Type B pancreatic cell (in vitro differentiated cells): ENCODE measurements at places on chromosomes 5 and 9. TPM values are rescaled to one million over a fixed set of nuclear protein-coding genes. Genes with fewer than 3 reads are reported as not detected.

PPP3R2 gene
- 0.07 and 0.22 TPM in 2 replicates for total RNA-seq

SV2C gene
- total RNA-seq: 0.64 and 6.9 TPM in 2 replicates

ADAMTS13 gene
- total RNA-seq: 4.4 and 12.9 TPM in 2 replicates

S1PR3 gene
- total RNA-seq: 9.3 and 37.9 TPM in 2 replicates

DNA sequence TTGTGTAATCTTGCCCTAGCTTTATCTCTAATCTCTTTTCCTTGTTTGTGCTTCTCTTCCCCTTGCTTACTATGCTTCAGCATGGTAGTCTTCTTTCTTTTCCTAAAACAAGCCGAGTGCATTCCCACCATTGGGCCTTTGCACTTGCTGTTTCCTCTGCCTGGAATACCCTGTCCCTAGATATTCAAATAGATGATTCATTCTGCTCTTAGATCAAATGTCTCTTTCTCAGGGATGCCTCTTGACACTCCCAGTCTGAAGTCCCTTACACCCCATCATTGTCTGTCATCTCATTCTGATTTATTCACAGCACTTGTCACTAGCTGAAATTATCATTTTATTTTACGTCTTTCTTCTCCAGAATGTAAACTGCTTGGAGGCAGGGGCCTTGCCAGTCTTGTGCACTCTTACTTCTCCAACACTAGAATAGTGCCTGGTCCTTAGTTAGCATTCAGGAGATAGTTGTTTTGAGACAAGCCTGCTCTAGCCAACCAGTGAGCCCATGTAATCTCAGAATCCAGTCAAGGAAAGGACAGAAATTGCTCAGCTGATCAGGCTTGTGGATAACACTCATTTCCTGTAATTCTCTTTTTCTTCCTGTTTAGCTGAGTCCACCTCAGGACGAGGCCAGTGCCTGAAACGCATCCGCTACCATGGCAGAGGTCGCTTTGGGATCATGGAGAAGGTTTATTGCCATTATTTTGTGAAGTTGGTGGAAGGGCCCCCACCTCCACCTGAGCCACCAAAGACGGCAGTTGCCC lies 25.4 kb downstream of the MRPL22 start:
- no peak for DNase-seq

GRCh38 chr9:22065431-22066200 lies 56.5 kb upstream of the CDKN2B start:
- no peak for DNase-seq

DNA sequence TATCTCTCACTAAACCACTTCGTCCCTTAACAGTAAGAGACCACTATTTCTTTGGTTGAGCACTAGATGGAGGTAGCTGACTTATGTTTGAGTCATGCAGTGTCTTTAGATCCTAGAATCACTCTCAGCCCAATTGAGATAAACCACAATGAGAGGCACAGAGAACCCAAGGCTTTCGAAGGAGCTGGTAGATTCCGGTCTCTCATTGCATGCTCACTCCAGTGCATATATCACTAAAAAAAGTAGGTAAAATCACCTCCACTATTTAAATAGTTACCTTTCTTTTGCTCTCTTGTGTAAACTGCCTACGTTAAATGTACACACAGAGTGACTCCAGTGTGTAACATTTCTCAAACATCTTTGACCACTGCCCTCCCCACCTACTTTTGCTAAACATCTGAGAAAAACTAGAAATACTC lies 27.6 kb downstream of the ACTL7A start:
- DNase-seq: no peak

GRCh38 chr9:112091810-112092209 lies 83.3 kb downstream of the SUSD1 start:
- DNase-seq: no peak

- peak; percentile 51 for DNase-seq
Observed at GRCh38 chr5:176734756-176735342, 75.5 kb upstream of the UNC5A start.

- no peak for DNase-seq
Observed at GRCh38 chr5:93100428-93100827, 480.6 kb downstream of the NR2F1-AS1 start.

- DNase-seq: no peak
Observed at GRCh38 chr5:90897618-90898017, 339.0 kb downstream of the ADGRV1 start.

DNA sequence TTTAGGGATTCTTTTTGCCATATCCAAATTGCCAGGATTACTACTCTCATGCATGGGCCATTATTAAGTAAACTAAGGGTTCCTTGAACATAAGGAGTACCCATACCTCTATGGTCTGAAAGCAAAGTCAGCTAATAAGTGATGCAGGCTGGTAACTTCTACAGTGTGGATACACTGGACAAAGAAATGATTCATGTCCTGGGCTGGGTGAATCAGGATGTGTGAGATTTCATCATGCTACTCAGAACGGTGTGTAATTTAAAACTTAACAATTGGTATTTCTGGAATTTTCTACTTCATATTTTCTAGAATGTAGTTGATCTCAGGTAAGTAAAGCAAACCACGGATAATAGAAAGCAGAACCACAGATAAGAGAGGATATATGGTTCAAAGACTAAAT lies 428.8 kb downstream of the CHSY3 start:
- DNase-seq: no peak

GRCh38 chr5:163460562-163461171 lies at the start of gene HMMR:
Gene HMMR, plus strand, starts transcription at chr5:163460632. Its CDS starts 61 bp downstream, at chr5:163460693.
- no peak for DNase-seq

DNA sequence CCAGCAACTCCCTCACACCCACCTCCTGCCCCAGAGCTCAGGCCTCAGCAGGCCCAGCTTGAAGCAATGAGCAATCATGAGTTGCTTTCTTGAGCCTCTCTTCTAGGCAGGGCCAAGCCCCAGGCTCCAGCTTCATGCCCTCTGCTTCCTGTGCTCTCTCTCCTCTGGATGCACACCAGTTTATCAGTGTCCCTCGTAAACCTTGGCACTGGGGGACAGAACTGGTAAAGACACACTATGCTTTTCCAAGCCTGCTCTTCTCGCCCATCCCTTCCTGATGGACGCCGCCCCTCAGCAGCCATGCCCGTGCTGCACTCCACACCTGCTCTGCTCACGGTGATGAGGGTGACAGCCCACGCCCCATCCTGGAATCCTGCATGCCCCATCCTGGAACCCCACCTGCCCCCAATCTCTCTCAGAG lies 49.4 kb upstream of the ORM1 start:
- DNase-seq: peak; percentile 59

DNA sequence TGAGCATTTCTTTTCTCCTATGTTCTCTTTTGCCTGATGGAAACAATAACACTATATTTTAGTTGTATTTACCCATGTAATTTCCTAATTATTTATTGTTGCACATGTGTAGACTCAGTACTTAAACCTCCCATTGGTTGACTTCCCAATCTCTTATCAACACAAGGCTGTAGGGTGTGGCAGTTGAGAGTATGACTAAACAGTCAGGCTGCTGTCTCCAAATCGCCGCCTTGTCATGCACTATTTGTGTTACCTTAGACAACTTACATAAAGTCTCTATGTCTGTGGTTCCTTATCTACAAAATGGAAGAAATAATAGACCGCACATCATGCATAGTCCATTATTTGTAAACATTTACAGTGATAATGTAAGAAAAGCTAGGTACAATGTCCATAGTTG lies 68.9 kb upstream of the EFNA5 start:
- no peak for DNase-seq

GRCh38 chr5:86837610-86838009 lies 219.9 kb downstream of the COX7C start:
- no peak for DNase-seq

DNA sequence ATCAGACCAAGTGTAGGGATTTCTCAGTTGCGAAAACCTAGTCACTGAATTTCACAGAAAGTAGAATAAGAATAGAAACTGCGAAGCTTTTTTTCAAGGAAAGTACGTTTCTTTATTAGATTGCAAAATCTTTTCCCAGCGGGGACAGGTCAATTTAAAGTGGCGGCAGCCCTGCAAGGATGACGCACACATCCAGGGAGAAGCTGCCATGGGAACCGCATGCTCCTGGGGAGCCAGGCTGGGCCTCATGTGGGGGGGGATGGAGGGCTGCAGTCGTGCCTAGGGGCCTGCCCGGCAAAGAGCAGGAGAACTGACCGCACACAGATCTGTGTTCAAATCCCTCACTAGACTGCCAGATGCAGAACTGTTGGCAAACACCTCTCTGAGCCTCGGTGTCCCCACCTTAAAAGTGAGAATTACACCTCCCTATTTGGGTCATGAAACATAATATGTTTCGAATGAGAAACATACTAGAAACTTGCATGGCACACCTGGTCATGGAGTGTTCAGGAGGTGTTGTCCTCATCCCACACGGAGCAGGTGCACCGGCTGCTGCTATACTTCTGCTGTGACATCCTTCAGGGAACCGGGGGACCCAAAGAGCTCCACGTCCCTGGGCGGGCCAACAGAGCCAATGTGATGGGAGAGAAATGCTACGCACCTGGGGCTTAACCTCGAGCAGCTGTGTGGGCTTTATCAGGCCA lies 127.8 kb upstream of the PHYKPL start:
- DNase-seq: no peak

GRCh38 chr9:83307066-83307724 lies 231.0 kb downstream of the FRMD3 start:
- no peak for DNase-seq

- no peak for DNase-seq
Observed at GRCh38 chr9:81614335-81614734, 75.0 kb downstream of the TLE1 start.

DNA sequence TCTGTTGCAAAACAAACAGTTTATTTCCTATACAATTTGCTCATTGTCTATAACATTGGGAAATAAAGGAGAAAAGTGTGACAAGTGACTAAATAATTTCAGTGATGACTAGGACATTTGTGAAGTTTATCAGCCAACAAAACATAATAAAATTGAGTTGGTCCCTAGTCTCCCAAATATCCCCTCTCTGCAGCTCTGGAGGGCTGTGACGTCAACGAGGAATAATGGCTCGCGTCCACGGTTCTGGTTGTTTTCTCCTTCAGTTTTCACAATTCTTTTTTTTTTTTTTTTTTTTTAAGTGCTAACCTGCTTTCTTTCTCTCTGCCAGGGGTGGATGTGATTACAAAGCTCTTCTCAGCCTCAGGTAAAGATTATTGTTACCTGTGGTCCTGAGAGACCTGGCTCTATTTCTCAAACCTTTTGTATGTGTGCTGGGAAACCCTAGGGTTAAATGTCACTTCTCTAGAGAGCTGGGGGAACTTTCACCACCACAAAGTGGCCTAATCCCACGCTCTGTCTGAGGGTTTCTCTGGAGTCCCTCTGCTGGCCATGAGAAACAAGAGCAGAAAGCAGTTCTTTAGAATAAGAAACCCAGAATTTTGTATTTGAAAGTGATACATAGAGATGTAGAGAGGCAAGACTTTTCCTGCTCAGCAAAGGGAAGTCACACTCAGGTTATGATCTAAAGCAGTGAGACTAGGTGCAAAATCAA lies 36.2 kb upstream of the ANKRD55 start:
- DNase-seq: no peak

GRCh38 chr9:79461712-79462111 lies 110.1 kb upstream of the TLE4 start:
- DNase-seq: no peak
